ENCODE measurements at places on chromosomes 2 and 18.

DNA sequence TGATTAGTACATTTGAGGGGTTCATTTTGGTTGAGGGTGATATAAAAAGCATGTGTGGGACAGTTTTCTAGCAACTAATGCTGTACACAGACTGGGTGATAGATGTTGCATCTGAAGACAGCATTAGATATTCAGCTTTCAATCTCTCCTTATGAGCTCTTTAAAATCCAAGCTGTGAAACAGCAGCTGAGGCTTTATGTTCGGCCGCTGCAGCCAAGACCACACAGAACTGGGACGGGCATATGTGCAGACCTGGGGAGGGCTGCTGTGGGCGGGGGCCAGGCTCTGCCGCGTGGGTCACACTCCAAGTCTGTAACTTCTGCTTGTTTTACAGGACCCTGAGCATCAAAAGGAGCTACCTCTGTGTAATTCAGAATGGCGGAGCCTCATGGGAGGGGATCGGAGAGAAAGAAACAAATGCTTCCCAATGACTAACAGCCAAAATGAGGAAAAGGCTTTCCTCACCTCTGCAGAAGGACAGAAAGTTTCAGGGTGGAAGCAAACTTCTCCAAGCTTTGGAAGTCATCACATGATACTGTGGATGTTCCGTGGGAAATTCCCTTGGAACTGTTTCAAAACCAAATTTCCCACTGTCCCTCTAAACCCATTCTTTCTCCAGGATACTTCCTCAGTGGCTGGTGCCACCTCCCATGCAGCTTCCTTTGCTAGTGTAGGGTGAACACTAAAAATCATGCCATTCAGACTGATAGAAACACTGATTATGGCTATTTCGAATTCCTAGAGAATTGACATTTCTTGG lies 711.9 kb upstream of the ID2 start:
- DNase-seq = no peak

- DNase-seq = no peak
Observed at GRCh38 chr2:97848306-97848705, 134.9 kb downstream of the ZAP70 start.

DNA sequence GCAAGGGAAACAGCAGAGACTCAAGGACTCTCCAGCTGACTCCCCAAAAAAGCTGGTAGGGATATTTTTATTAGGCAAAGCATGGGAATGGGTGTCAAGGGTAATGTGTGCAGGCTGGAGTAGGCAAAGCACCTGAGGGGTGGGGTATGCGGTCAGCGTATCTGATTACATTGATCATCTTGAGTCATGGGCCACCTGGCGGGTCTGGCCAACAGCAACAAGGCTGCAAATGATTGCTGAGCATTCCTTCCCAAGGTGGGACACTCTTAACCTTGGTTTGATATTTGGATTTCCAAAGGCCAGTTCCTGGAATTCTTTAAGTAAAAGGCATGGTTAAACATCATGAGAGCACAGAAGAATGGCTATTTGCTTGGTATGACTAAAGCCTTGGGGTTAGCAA lies 32.6 kb upstream of the CCBE1 start:
- DNase-seq = no peak

GRCh38 chr2:192017844-192018243 lies 171.0 kb upstream of the CAVIN2 start:
- DNase-seq = no peak

Measured in astrocyte of the spinal cord (primary cell).